ENCODE measurements at places on chromosomes 4 and X.

GRCh38 chrX:44017676-44018075 is 44.5 kb upstream of the NDP start:
- DNase-seq, result no peak

DNA sequence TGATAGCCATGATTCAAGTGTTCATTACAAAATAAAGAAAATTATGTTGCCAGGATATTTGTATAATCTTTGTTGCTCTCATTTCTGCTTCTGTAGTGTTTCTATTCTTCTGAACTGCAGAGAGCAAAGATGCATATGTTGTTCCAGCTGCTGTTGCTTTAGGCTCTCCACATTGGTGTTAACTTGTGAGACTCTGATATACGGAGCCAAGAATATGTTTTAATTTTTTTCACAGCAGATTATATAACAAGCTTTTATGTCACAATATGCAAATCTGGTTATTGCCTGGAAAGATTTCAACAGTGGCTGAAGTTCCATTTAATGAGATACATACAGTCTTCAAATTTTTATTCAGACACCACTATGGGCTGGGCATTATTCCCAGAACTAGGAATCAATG is 655.0 kb downstream of the GRXCR1 start:
- no peak for DNase-seq

GRCh38 chr4:4256799-4257198 is 8.8 kb upstream of the TMEM128 start:
- no peak for DNase-seq

- no peak for DNase-seq
Observed at GRCh38 chr4:74583757-74584156, 138.8 kb downstream of the AREG start.

DNA sequence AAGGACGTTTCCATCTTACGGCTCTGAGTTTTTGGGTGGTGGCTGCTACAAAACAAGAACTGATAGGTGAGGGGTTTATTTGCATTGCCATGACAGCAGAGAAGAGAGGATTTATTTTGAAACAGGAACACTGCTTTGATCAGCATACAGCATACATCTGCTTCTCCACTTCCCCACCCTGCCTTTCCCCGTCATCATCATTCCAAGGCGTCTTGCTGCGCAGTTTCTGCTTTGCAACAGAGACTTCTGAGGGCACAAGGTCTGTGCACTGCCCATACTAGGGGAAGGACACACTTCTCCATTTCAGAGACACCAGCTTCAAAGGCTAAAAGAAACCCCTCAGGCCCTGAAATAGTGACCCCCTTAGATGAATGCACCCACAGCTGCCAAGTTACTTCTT is 19.1 kb downstream of the STARD8 start:
- no peak for DNase-seq

- no peak for DNase-seq
Observed at GRCh38 chr4:103443324-103443723, 245.2 kb upstream of the CENPE start.

- DNase-seq, result no peak
Observed at GRCh38 chrX:129091097-129091496, 432.2 kb downstream of the SMARCA1 start.

GRCh38 chrX:30576881-30577280 is 685 bp downstream of the TASL start:
- no peak for DNase-seq

GRCh38 chr4:36310216-36310615 is 28.8 kb downstream of the DTHD1 start:
- DNase-seq, result no peak

GRCh38 chrX:150465326-150465725 is 102.2 kb downstream of the MAMLD1 start:
- no peak for DNase-seq

DNA sequence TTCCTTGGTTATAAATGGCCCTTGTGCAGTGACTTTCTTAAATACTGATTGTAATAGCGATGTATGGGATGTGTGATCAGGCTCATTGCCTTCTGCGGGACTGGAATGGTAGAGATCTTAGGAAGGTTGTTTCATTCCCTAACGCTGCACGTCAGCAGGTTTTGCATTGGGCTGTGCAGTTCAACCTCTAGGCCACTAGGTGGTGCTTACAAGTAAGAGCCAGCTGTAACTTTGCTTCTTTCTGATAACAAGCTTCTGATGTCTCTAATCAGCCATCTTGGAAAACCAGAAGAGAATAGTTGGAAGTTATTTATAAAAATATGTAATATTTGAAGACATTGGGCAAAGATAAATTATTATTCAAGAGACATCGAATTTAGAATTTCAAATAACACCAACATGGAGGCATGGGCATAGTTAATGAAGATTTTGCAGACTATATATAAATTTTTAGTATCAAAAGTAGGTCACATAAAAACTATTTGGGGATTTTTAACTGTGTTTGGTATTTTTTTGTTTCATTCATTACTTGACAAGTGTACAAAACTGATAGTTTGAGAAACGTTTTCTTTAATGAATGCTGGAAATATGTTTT is 339.7 kb upstream of the PCDH7 start:
- DNase-seq, result peak; percentile 6

DNA sequence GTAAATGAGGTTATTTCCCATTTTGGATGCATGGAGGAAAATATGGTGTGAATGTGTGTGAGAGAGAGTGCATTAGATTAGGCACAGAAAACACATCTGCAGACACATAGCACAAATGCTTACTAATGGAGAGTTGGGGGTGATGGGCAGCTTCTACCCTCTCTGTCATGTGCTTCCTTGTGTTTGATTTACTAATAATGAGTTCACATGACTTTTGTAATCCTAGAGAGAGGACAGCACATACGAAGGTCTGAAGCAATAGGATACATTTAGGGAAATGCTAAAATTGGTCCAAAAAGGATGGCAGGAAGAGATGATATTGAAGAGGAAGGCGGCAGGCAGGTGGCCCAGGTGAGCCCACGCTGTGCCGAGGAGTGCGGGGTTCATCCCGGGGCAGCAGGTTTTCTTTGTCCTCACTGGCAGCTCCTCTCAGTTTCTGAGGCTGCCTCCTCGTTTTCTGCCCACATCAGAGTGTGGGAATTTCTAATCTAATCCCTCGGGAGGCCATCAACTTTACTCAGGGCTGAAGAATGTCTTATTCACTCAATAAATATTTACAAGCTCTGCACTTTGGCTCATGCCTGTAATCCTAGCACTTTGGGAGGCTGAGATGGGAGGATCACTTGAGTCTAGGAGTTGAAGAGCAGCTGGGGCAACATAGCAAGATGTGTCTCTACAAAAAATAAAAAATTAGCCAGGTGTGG is 15.9 kb upstream of the MAP9 start:
- no peak for DNase-seq

- DNase-seq, result no peak
Observed at GRCh38 chr4:3791910-3792542, 25.8 kb downstream of the ADRA2C start.

- no peak for DNase-seq
Observed at GRCh38 chr4:3410401-3411135, 31.2 kb upstream of the HGFAC start.

- DNase-seq, result no peak
Observed at GRCh38 chr4:143364063-143364462, 27.4 kb downstream of the GAB1 start.

DNA sequence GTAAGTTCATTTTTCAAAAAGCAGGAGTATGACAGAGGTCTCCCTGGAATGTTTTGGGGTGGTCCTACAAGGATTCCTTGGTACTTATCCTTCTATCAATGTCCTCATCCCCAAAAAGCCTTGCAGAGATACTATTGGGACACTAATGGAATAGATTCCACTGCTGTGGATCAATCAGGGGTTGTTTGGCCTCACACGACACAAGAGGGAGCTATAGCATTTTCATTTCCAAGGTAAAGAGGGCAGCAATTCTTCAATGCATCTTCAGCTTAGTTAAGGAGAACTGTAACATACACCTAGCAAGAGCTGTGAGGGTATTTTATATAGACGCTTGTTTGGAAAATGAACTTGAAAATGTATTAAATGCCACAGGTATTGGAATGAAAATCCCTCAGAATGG is 50.9 kb downstream of the USP26 start:
- no peak for DNase-seq

DNA sequence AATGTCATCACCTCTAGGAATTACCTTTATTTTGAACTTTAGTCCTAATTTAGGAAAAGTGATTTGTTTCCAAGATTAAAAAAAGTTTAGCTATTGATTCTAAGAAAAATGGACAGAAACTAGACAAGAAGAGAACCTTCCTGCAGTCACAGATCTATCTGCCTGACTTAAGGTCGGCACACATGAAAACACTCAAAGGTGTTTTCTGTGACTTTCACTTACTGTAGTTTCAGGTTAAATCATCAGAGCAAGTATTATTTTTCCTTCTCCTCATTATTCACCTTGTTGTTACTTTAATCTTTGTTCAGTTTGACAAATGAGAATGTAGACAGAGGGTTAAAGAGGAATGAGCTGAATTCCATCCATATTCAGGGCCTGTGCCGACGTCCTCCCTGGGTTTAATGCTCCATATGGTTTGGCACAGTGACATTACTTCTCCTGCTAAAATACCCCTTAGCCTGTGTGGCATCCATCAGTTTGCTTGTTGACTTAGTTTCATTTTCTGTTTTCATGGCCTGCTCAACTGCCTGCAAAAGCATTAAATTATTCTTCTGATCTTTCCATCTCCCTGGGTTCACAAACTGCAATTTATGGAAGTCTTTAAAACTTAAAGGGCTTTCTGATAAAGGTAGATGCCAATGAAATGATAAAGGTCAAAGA is 352.7 kb downstream of the NKX6-1 start:
- peak; percentile 13 for DNase-seq

DNA sequence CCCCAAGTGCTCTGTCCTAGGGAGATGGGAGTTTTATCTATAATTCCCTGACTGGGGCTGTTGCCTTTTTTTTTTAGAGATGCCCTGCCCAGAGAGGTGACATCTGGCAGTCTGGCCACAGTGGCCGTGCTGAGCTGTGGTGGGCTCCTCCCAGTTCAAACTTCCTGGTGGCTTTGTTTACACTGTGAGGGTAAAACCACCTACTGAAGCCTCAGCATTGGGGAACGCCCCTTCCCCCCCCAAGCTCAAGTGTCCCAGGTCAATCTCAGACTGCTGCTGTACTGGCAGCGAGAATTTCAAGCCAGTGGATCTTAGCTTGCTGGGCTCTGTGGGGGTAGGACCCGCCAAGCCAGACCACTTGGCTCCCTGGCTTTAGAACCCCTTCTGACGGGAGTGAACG is 38.3 kb upstream of the CBLL2 start:
- DNase-seq, result no peak
